ENCODE measurements at places on chromosomes 12 and 14.

GRCh38 chr12:114976372-114976771 is 292.4 kb upstream of the TBX3 start:
- H3K27ac ChIP-seq: no peak overlapping the region
- no peak for DNase-seq
- H3K27me3 ChIP-seq: no peaks in the 10 kb centered on the region
- H3K4me3 ChIP-seq: no peak overlapping the region
- H3K36me3 ChIP-seq: no peaks in the 10 kb centered on the region

DNA sequence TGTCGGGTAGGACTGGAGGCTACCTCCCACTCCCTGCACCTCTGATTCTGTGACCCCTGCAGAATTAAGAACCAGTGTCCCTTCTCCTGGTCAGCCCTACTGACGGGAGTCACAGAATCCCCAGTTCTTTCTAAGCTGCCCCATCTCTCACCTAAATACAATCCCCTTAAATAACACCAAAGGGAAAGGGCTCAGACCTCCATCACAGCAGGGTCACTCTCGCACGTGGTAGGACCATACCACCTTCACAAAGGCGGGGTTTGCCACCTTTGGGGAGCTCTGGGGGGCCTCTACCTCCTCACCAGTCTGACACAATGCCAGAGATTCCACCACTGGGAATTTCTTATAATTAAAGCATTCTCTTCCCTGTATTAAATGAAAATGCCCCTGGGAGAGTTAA is 35.6 kb downstream of the DAD1 start:
- no peak for DNase-seq
- no peaks in the 10 kb centered on the region for H3K36me3 ChIP-seq
- no peak overlapping the region for H3K27ac ChIP-seq
- no peak overlapping the region for H3K4me3 ChIP-seq
- peaks cover 6% of the 10 kb centered on the region for H3K4me1 ChIP-seq

DNA sequence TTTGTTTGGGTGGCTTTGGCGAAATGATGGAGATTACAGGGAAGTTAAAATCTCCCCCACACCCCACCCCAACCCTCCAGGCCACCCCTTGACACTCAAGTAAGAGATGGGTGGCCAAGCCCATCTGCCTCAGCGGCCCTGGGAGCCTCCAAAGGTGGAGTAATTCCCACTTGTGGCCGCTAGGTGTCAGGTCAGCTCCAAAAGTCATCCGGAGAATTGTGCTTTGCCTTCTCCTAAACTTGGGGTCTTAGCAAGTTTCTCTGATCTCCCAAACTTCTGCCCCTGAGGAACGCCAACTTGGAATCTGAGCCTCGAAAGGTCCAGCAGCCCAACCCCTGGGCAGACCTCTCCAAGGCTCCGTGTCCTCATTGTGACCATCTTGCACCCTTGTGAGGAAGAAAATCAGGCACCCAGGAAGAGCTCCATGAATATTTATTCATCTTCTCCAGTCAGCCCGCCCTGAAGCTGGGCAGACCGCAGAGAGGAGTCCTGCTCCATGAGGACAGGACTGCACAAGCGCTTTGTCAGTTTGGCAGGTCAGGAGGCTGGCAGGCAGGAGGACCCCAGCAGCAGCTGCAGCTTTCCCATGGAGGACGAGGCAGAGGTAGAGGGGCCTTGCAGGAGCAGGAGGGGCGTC is 46.7 kb downstream of the LRRC74A start:
- H3K27ac ChIP-seq: no peak overlapping the region
- no peaks in the 10 kb centered on the region for H3K36me3 ChIP-seq
- H3K27me3 ChIP-seq: no peaks in the 10 kb centered on the region
- no peak overlapping the region for H3K4me3 ChIP-seq
- peak; percentile 76 for DNase-seq

DNA sequence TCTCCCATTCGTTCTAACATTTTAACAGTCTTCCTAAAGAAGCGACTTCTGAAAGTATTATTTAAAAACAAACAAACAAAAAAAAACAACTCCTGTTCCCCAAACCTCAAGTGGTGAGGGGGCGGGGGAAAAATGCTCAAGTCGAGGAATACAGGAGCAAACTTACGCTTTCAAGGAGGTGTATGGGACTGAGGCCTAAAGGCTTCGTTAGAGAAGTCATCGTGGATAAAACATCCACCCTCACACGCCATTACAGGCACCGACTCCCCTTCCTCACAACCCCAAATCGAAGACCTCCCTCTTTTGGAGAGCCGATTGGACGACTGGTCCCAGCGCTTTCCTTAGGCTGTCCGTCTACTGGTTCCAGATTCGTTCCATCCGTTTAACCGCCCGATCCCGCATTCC is 693 bp downstream of the CBX5 start:
- H3K36me3 ChIP-seq: peaks cover 29% of the 10 kb centered on the region
- peak overlapping the region; percentile 88 for H3K4me3 ChIP-seq
- DNase-seq: no peak
- H3K27me3 ChIP-seq: no peaks in the 10 kb centered on the region
- H3K4me1 ChIP-seq: peaks cover 45% of the 10 kb centered on the region
- H3K27ac ChIP-seq: peak overlapping the region; percentile 87

DNA sequence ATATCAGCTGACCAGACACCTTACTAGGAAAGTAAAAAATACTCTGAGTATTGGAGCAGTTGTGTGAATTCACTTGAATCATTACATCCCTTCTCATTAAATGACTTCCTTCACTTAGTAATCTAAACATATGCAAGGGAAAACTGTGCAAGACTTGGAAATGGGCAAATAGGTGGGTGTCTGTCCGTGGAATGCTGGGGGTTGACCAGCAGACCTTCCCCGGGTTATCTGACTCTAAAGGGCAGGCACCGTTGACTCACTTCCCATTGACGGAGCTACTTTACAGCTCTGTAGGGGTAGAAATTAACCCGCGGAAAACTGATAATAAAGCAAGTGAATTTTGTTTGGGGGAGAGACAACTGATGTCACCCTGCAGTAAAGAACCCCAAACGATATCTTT is 199.3 kb downstream of the TTC7B start:
- no peaks in the 10 kb centered on the region for H3K36me3 ChIP-seq
- no peaks in the 10 kb centered on the region for H3K27me3 ChIP-seq
- H3K4me1 ChIP-seq: peaks cover 21% of the 10 kb centered on the region
- H3K27ac ChIP-seq: no peak overlapping the region
- DNase-seq: no peak

GRCh38 chr12:55736780-55737580 is 5.9 kb upstream of the GDF11 start:
- H3K27ac ChIP-seq: no peak overlapping the region
- DNase-seq: peak; percentile 81
- H3K4me1 ChIP-seq: peaks cover 13% of the 10 kb centered on the region

DNA sequence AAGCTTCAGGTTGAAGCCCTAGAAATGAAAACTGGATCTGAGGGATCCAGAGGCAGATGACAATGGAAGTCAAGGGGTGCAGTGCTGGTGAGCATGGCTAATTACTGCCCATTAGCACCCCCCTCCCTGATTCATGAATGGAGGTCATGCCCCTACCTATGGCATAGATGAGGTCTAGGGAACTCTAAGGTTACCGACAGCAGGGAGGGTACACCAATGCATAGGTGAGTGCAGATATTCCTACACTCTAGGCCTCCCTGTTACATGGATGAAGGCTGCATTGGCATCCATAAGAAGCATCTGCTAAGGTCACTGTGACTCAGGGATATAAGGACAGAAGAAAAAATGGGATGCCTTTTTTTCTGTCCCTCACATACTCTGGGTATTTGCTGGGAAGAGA is 147.3 kb downstream of the CCDC59 start:
- no peak overlapping the region for H3K4me3 ChIP-seq
- DNase-seq: no peak
- H3K27me3 ChIP-seq: no peaks in the 10 kb centered on the region
- H3K36me3 ChIP-seq: no peaks in the 10 kb centered on the region
- no peak overlapping the region for H3K27ac ChIP-seq

GRCh38 chr14:61451491-61451890 is 130.1 kb downstream of the PRKCH start:
- peaks cover 14% of the 10 kb centered on the region for H3K4me1 ChIP-seq
- H3K27ac ChIP-seq: no peak overlapping the region
- H3K36me3 ChIP-seq: no peaks in the 10 kb centered on the region
- H3K4me3 ChIP-seq: no peak overlapping the region
- peak; percentile 38 for DNase-seq

GRCh38 chr12:47397664-47398281 is 308.1 kb downstream of the RPAP3 start:
- no peaks in the 10 kb centered on the region for H3K27me3 ChIP-seq
- no peak overlapping the region for H3K27ac ChIP-seq
- no peak overlapping the region for H3K4me3 ChIP-seq
- H3K4me1 ChIP-seq: no peaks in the 10 kb centered on the region
- no peaks in the 10 kb centered on the region for H3K36me3 ChIP-seq

DNA sequence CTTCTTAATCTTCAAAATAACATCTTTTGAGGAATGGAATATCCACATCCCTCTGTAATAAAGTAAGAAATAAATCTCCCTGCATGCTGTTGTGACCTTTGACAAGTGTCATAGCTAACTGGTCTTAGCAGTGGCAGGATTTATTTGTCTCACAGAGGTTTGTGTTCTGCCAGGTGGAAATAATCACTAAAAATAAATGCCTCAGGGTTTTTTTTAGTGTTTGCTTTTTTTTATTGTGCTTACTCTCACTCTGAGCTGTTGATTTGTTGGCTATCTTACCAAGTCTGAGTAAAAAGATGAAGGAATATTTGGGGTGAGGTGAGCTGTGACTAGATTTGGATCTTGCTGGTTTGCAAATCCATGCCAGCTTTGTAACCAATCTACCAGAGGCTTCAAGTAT is 285.4 kb downstream of the ALG10B start:
- no peaks in the 10 kb centered on the region for H3K4me1 ChIP-seq
- no peak overlapping the region for H3K4me3 ChIP-seq
- H3K27ac ChIP-seq: no peak overlapping the region
- H3K27me3 ChIP-seq: no peaks in the 10 kb centered on the region
- no peak for DNase-seq
- H3K36me3 ChIP-seq: no peaks in the 10 kb centered on the region

- H3K4me1 ChIP-seq: peaks cover 4% of the 10 kb centered on the region
- no peak overlapping the region for H3K27ac ChIP-seq
- H3K27me3 ChIP-seq: peaks cover 6% of the 10 kb centered on the region
- no peaks in the 10 kb centered on the region for H3K36me3 ChIP-seq
- H3K4me3 ChIP-seq: no peak overlapping the region
Observed at GRCh38 chr12:47717046-47717442, 8.2 kb downstream of the ENDOU start.

- H3K27ac ChIP-seq: no peak overlapping the region
- DNase-seq: no peak
- H3K27me3 ChIP-seq: no peaks in the 10 kb centered on the region
- no peaks in the 10 kb centered on the region for H3K36me3 ChIP-seq
Observed at GRCh38 chr12:126055521-126055920, 990.3 kb downstream of the AACS start.

DNA sequence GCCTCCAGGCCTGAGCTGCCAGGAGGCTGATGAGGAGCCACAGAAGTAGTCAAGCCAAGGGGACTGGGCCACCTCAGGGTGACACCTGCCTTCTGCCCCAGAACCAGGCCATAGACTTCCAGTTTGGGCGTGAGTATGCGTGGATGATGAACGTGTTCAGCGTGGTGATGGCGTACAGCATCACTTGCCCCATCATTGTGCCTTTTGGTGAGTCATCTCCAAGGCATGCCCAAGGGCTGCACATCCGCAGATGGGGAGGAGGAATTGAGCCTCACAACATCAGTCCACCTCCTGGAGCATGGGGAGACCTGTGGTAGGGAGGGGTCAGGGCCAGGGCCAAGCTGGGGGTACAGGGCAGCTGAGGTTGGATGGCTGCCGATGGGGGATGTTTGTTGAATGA is 22.3 kb downstream of the NGB start:
- DNase-seq: no peak
- no peaks in the 10 kb centered on the region for H3K36me3 ChIP-seq
- H3K27ac ChIP-seq: no peak overlapping the region
- H3K27me3 ChIP-seq: no peaks in the 10 kb centered on the region
- no peak overlapping the region for H3K4me3 ChIP-seq

GRCh38 chr12:57239587-57240065 is 10.1 kb downstream of the SHMT2 start:
- no peak for DNase-seq
- no peak overlapping the region for H3K27ac ChIP-seq
- H3K27me3 ChIP-seq: peaks cover 98% of the 10 kb centered on the region
- no peaks in the 10 kb centered on the region for H3K36me3 ChIP-seq
- peaks cover 63% of the 10 kb centered on the region for H3K4me1 ChIP-seq

- H3K36me3 ChIP-seq: no peaks in the 10 kb centered on the region
- no peak overlapping the region for H3K27ac ChIP-seq
- peaks cover 37% of the 10 kb centered on the region for H3K27me3 ChIP-seq
- DNase-seq: no peak
- no peak overlapping the region for H3K4me3 ChIP-seq
Observed at GRCh38 chr12:51373187-51373586, 18.0 kb downstream of the GALNT6 start.

GRCh38 chr12:6334940-6335450 is 6.9 kb downstream of the TNFRSF1A start:
- H3K36me3 ChIP-seq: no peaks in the 10 kb centered on the region
- no peaks in the 10 kb centered on the region for H3K27me3 ChIP-seq
- peak overlapping the region; percentile 92 for H3K27ac ChIP-seq

DNA sequence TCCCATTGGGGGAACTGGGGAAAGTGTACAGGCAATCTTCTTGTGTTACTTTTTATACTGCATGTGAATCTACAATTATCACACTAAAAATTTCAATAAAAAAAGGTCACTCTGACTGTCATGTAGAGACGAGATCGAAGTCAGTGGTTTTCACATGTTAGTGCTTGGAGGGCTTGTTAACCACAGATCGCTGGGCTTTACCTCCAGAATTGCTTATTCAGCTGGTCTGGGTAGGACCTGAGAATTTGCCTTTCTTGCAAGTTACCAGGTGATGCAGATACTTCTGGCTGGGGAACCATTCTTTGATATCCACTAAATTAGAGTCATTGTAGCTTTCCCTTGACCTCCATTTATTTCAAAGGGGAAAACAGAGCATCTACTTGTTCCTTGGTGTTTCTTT is 62.8 kb upstream of the SLC38A4 start:
- no peak overlapping the region for H3K27ac ChIP-seq
- H3K36me3 ChIP-seq: no peaks in the 10 kb centered on the region
- no peak overlapping the region for H3K4me3 ChIP-seq
- H3K4me1 ChIP-seq: no peaks in the 10 kb centered on the region
- DNase-seq: no peak
- no peaks in the 10 kb centered on the region for H3K27me3 ChIP-seq

- H3K4me3 ChIP-seq: no peak overlapping the region
- no peaks in the 10 kb centered on the region for H3K36me3 ChIP-seq
- no peaks in the 10 kb centered on the region for H3K27me3 ChIP-seq
- no peaks in the 10 kb centered on the region for H3K4me1 ChIP-seq
- no peak for DNase-seq
Observed at GRCh38 chr12:88063375-88063774, 34.2 kb upstream of the C12orf50 start.
